ENCODE measurements at places on chromosomes 4 and X. TPM values are rescaled to one million over a fixed set of nuclear protein-coding genes. Genes with fewer than 3 reads are reported as not detected.

CPLX1 gene
- 0.57 TPM for total RNA-seq

NOX1 gene
- total RNA-seq = 0.03 TPM

VSIG4 gene
- not detected for total RNA-seq

BLOC1S4 gene
- 15.7 TPM for total RNA-seq

NLGN3 gene
- total RNA-seq = 0.86 TPM

CXCL11 gene
- total RNA-seq = 0.23 TPM

MID1 gene
- total RNA-seq = 47.8 TPM

SHROOM4 gene
- total RNA-seq = not detected

HELT gene
- total RNA-seq = not detected

UBQLN2 gene
- 23.2 TPM for total RNA-seq

ZNF518B gene
- total RNA-seq = 3.3 TPM

SPANXB1 gene
- total RNA-seq = 4.0 TPM

NEIL3 gene
- total RNA-seq = 15.4 TPM

SFRP2 gene
- not detected for total RNA-seq

XAGE1B gene
- total RNA-seq = 215 TPM

PCSK1N gene
- 44.8 TPM for total RNA-seq

ZNF182 gene
- 3.9 TPM for total RNA-seq

RPS6KA3 gene
- 58.3 TPM for total RNA-seq

PDCL2 gene
- not detected for total RNA-seq

EFHC2 gene
- 0.31 TPM for total RNA-seq

VCX2 gene
- total RNA-seq = not detected

All from A549 treated with CpdA at 1 μM for 4 hours (cell line).